Activated CD4-positive, alpha-beta T cell treated with anti-CD3 and anti-CD28 coated beads, Interleukin-2, amount 50 U/mL, for 48 hours (primary cell): ENCODE measurements at places on chromosomes 13 and 19.

DNA sequence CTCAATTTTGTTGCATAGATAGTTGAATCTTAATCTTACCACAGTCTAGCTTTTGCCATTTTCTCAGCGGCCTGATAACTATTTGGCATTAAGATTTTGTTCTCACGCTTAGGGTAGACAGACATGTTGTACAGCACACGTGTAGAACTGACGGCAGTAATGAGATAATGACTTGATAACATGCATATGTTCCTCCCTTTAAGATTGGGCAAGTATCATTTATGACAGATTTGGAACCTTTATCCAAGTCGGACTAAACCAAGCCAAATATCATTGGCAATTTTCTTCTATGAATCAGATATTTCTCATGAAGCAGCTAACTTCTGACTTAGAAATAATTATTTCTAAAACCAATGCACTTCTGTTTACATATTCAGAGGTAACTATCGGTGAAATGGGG, 205.5 kb downstream of the NDFIP2 start:
- DNase-seq, result no peak

- DNase-seq, result no peak
Measured at GRCh38 chr19:51364200-51365106, 1.7 kb downstream of the ETFB start.

GRCh38 chr13:52921194-52921593, 72.8 kb upstream of the PCDH8 start:
- DNase-seq, result no peak

DNA sequence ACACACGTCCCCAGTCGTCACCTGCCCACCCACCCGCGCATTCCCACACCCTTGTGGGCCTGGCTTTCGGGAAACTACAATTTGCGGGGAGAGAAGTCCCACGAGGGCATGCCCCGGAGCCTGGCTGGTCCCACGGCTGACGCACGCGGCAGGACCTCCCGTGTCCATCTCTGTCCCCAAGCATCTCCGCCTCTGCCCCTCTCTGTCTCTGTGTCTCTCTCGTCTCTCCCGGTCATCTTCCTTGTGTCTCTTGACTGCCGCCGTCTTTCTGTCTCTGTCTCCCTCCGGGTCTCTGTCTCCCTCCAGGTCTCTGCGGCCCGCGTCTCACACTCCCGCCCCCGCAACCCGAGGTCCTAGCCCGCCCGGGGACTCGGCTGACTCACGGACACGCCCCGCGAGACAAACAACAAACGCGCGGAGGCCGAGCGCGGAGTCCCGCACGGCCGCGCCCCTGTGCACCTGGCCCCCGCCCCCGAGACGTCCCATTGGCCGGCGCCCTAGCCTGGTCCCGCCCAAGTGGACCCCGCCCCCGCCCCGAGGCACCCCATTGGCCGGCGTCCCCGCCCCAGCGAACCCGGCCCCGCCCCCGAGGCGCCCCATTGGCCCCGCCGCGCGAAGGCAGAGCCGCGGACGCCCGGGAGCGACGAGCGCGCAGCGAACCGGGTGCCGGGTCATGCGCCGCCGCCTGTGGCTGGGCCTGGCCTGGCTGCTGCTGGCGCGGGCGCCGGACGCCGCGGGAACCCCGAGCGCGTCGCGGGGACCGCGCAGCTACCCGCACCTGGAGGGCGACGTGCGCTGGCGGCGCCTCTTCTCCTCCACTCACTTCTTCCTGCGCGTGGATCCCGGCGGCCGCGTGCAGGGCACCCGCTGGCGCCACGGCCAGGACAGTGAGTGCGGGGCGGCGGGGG, at the start of gene FGF22:
TSS of gene FGF22 (plus strand) at position 627 of the 908 bp plus-strand sequence. CDS start at position 674, 47 bp downstream.
- DNase-seq, result peak; percentile 95

- no peak for DNase-seq
Measured at GRCh38 chr13:24207841-24208667, 47.5 kb downstream of the SPATA13 start.

DNA sequence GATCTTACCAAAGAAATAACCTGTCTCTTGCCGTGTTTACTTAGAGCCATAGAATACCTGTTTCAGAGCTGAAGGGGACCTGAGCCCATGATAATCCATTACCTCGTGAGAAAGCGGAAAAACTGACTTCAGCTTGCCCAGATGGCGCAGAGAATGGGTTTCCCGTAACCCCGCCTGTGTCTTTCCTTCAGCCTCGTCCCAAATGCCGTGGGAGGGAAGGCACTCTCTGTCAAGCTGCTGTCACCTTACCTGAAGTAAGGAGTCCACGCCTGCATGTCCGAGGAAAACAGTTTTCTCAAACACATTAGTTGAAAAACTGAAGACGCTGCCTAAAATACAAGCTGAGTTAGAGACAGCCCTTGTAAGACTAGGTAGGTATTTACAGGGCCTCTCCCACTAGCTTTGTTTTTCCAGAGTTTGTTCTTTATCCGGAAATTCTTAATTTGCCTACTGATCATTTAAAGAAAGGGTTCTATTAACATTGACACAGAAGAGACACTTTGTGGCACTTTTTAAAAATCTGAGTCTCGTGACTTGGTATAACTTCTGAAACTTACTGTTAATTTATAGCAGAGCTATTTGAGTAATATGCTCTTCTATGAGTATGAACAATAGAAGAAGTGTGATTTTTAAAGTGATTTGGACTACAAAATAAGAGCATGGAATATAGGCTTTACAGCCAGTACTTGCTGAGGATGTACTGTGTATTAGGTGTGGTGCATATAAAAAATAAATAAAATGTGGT, 1.3 kb upstream of the INTS6 start:
- DNase-seq, result peak; percentile 59

DNA sequence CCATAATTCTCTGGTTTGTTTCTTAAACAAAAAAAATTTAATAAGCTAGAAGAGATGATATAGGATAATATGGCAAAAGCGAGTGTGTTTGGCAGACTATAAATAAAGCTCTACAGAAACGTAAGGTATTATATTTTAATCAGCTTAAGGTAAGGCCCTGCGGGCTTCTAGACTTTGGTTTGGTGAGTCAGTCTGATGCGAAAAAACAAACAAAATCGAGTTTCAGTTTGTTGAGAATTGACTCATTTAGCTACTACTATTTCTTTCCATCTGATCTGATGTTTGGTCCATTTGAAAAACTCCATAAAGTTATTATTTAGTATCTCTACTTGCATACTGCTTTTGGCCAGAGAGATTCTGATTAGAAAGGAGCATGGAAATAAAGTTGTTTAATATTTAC, 138.0 kb downstream of the MIPEP start:
- no peak for DNase-seq

DNA sequence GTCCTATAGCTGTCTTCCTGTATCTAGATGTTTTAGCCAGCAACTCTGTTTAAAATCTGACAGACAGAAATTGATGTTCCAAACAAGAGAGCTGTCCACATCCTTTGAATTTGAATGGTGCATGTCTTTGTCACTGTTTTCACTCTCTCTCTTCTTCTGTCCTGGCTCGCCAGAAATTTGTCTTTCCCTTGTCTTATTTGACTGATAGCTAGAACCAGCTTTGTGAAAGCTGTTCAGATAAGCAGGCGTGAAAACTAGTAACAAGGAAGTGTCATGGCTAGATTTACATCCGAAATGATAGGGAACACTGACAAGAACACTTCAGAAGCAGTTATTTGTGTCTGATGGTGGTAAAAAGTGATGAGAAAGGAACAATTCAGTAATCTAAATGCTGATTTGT, 354.9 kb upstream of the SLITRK1 start:
- no peak for DNase-seq

DNA sequence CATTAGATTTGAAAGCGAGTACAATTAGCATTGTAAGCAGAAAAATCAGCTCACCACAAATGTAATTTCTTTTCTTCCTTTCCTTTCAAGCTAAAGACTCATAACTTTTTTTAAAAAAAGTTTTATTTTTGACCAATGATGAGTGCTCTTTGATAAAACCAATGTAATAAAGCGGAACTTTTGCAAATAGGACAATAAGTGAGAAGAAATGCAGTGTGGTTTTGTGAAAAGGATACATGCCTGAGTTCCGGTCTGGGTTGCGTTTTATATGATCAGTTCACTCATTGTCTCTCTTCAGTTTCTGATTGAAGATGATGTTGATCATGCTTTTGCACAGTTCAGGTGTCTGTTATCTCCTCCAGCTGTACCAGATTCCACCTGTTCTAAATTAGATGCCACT, 274.4 kb downstream of the KLF12 start:
- DNase-seq, result no peak
